Brain pericyte (primary cell): ENCODE measurements at places on chromosomes 7 and 10.

- no peak for DNase-seq
Observed at GRCh38 chr10:67808704-67809103, 29.3 kb downstream of the DNAJC12 start.

- no peak for DNase-seq
Observed at GRCh38 chr7:20783700-20784387, 2.8 kb downstream of the SP8 start.

GRCh38 chr10:25175527-25176420 lies 973 bp downstream of the GPR158 start:
- no peak for DNase-seq

DNA sequence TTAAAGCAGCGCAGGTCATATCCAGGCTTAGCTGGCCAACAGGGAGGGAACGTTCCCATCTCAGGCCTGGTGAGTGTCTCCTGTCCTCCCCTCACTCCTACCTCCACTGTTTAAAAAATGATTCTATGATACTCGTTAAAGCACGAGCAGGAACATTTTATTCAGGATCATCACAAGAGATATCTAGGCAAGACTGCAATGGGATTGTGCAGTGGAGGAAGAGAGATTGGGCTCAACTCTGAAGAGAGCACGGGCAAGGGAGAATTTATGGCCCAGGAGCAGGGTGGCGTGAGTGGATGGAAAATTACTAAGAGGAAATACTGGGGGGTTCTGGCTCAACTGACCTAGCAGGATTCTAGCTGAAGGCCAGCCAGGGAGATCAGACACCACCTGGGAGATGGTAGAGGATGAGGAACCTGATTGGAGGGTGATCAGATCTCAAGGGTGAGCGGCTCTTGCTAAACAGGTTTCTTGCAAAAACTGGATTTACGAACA lies 9.0 kb upstream of the HSPB1 start:
- DNase-seq = no peak

DNA sequence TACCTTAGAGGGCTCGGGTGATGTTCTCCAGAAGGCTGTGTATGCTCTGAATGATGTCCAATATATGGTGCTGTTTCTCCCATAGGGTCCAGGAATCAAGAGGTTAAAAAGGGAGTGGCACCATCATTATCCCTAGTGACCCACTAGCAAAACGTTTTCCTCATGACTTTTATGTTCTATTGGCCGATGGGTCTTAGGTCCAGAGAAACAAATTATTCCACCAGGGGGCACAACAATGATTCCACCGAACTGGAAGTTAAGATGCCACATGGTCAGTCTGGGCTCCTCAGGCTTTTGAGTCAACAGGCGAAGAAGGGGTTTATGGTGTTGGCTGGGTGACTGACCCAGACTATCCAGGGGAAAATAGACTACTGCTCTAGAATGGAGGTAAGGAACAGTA lies 256.1 kb downstream of the COBL start:
- no peak for DNase-seq

DNA sequence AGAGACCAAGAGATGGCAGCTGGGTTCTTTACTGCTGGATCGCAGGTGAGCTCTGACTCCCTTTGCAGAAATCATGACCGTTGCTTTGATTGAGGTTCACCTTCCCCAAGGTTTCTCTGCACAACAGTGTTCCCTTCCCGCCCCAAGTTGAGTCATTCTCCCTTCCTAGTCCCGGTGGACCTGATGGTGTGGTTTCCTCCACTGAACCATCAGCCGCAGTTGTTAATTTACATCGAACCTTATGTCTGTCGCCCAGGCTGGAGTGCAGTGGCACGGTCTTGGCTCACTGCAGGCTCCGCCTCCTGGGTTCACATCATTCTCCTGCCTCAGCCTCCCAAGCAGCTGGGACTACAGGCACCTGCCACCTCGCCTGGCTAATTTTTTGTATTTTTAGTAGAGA lies 5.8 kb downstream of the ZSCAN25 start:
- no peak for DNase-seq

- DNase-seq = no peak
Observed at GRCh38 chr7:50265968-50266634, 38.4 kb upstream of the IKZF1 start.

DNA sequence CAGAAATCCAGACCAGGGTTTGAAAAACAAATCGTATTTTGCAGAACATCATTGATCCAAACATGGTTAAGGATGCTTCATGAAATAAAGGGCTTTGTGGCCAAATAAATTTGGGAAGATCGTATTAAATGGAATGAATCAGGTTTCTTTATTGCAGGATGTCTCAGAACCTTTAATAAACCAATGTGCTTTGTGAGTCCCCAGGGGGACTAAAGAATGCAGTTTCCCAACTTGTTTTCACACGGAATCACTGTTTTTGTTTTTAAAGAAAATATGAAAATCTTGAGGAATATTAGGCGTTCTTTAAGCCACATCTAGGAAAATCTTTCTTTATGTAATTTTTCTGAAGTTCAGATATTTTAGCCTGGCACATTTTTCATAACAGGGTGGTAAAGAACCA lies 16.8 kb upstream of the CCDC172 start:
- DNase-seq = no peak

- no peak for DNase-seq
Observed at GRCh38 chr7:731440-732085, 4.5 kb upstream of the PRKAR1B start.

GRCh38 chr7:27132214-27132613 lies 1.7 kb upstream of the HOXA4 start:
- no peak for DNase-seq

- DNase-seq = no peak
Observed at GRCh38 chr7:144854839-144855424, 19.1 kb upstream of the TPK1 start.

GRCh38 chr7:45055016-45055415 lies 33.8 kb downstream of the NACAD start:
- no peak for DNase-seq
